CD4-positive, alpha-beta memory T cell (primary cell): ENCODE measurements at places on chromosomes 2 and 18.

DNA sequence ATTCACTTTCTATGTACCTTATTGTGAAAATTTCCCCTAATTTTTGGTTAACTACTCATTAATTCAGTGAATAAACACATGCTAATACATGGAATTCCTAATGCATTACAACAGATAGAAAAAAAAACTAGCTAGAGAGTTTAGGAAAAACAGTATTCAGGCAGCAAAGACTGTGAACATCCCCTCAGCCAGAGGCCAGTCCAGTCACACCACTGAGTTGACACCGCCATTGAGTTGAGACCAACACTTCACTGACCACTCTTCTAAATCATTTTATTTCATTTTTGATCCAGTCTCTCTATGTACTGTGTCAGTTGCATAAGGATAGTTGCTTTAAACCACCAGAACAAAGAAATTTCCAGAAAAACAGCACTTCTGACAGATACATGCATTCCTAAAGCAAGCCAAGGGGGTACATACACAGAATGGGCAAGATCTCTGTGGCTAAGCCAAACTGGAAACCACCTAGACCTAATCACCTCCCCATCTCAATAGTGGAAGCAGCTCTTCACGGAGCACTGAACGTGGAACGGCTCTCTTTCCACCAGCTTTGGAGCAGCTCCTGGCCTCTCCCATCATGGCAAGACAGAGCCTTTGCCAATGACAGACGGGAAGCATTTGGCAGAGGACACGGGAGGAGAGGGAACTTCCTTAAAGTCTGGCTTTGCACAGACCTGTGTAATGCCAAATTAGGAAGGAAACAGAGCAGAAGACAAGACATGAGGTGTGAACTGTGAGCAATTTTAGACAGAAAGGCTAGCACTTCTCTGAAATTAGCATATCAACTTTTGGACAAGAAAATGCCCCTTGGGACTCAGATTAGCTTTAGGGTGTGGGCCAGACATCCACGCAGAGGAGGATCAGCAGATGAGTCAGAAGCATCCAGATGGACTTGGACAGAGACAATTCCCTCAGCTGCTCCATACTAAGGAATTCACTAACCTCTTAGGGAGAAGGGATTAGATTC, 36.4 kb downstream of the CACNB4 start:
- no peaks in the 10 kb centered on the region for H3K4me1 ChIP-seq
- DNase-seq, result no peak
- no peak overlapping the region for H3K4me3 ChIP-seq

GRCh38 chr2:179745635-179746256, 115.7 kb downstream of the ZNF385B start:
- H3K4me3 ChIP-seq, result no peak overlapping the region
- H3K36me3 ChIP-seq, result no peaks in the 10 kb centered on the region
- no peak for DNase-seq
- no peaks in the 10 kb centered on the region for H3K27me3 ChIP-seq

DNA sequence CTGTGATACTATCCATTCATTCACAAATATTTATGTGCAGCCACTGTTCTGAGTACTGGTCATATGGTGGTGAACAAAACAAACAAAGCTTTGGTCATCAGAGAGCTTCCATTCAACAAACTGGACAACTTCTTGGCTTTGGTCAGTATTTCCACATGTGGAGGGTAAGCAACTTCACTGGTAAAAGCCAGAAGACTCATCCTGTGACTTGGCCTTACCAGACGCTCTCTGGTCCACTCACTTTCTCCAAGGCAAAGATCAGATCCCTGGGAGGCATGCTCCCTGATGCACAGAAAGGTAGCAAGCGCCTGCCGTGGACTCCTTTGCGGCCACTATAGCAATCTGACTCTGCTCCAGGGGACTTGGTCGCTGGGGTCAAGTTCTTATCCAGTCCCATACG, 179.5 kb downstream of the EN1 start:
- no peak for DNase-seq
- H3K36me3 ChIP-seq, result no peaks in the 10 kb centered on the region
- H3K27me3 ChIP-seq, result no peaks in the 10 kb centered on the region

- no peaks in the 10 kb centered on the region for H3K36me3 ChIP-seq
- no peak overlapping the region for H3K27ac ChIP-seq
- no peak overlapping the region for H3K4me3 ChIP-seq
- no peaks in the 10 kb centered on the region for H3K4me1 ChIP-seq
- no peaks in the 10 kb centered on the region for H3K27me3 ChIP-seq
Measured at GRCh38 chr2:34912084-34912483, 1313.0 kb upstream of the FAM98A start.

- no peak for DNase-seq
- H3K36me3 ChIP-seq, result no peaks in the 10 kb centered on the region
- H3K4me3 ChIP-seq, result no peak overlapping the region
- no peak overlapping the region for H3K27ac ChIP-seq
- no peaks in the 10 kb centered on the region for H3K4me1 ChIP-seq
- no peaks in the 10 kb centered on the region for H3K27me3 ChIP-seq
Measured at GRCh38 chr2:233822781-233823730, 31.3 kb downstream of the HJURP start.

- H3K4me3 ChIP-seq, result no peak overlapping the region
- no peaks in the 10 kb centered on the region for H3K36me3 ChIP-seq
- no peak for DNase-seq
- H3K4me1 ChIP-seq, result no peaks in the 10 kb centered on the region
- H3K27me3 ChIP-seq, result no peaks in the 10 kb centered on the region
Measured at GRCh38 chr2:1839066-1839756, 94.9 kb upstream of the PXDN start.

GRCh38 chr2:165436559-165436958, 32.9 kb upstream of the CSRNP3 start:
- H3K4me1 ChIP-seq, result no peaks in the 10 kb centered on the region
- no peak overlapping the region for H3K27ac ChIP-seq
- no peaks in the 10 kb centered on the region for H3K36me3 ChIP-seq
- DNase-seq, result no peak

DNA sequence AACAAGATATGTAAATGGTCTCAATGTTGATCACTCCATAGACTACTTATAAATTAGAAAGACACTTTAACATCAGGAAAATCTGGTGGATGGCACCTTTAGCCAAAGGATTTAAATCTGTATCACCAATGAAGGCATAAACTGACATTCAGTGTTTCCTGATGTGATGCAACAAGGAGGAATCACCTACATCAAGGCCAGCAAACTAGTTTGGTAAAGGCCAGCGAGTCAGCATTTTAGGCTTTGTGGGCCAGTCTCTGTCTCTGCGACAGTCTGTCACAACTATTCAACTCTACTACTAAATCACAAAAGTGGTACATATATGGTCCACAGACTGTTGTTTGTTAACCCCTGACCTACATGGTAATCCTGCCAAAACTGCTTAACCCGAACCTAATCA, 33.3 kb downstream of the C2orf76 start:
- H3K4me3 ChIP-seq, result no peak overlapping the region
- H3K36me3 ChIP-seq, result no peaks in the 10 kb centered on the region
- H3K4me1 ChIP-seq, result no peaks in the 10 kb centered on the region
- no peak overlapping the region for H3K27ac ChIP-seq
- no peak for DNase-seq

DNA sequence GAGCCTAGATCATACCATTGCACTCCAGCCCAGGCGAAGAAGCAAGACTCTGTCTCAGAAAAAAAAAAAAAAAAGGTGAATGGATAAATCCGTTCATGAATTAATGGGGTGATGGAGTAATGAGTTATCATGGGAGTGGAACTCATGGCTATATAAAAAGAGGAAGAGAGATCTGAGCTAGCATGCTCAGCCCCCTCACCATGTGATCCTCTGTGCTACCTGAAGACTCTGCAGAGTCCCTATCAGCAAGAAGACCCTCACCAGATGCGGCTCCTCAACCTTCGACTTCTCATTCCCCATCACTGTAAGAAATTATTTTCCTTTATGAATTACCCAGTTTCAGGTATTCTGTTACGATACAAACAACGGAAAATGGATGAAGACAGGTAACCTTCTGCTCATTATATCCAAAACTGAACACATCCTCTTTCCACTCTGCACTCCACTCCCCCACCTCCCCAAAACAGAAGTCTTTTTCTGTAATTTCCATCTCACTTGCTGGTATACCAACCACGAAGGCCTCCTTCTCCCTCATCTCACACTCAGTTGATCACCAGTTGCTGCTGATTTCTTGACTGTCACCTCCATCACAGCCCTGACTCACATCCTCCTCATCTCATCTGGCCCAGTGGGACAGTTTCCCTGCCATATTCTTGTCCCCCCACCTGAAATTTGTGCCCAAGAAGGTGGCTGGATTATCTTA, 8.8 kb downstream of the RETREG2 start:
- DNase-seq, result no peak
- peaks cover 13% of the 10 kb centered on the region for H3K4me1 ChIP-seq
- H3K27ac ChIP-seq, result no peak overlapping the region
- H3K4me3 ChIP-seq, result no peak overlapping the region

DNA sequence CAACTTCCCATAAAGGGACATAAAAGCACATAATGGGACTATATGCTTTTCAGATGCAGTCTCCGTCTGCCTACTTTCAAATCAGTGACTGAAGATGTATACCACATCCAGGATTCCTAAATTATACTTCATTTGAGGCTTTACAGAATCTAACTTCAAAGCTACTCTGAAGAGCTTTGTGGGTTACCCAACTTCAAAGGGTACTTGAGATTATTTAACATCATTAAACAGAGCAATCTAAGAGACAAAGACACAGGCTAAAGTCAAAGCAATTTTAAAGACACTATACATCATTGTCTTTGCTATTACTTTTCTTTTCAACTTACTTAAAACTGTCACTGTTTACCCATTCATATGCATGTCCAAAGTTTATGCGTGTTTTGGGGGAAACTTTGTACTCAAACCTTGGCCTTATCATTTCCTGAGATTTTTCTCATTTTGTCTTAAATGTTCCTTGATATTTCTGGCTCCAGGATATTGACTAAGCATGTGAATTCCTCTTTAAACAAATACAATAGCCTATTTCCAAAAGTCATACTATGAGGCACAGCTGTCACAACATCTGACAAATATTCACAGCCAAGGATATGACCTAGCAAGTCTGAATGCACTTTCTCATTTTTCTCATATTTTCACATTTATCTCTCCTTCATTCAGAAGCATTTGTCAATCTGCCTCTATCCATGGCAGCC, 1985.1 kb upstream of the PIK3C3 start:
- no peaks in the 10 kb centered on the region for H3K4me1 ChIP-seq
- no peak overlapping the region for H3K27ac ChIP-seq
- H3K36me3 ChIP-seq, result no peaks in the 10 kb centered on the region
- no peaks in the 10 kb centered on the region for H3K27me3 ChIP-seq

DNA sequence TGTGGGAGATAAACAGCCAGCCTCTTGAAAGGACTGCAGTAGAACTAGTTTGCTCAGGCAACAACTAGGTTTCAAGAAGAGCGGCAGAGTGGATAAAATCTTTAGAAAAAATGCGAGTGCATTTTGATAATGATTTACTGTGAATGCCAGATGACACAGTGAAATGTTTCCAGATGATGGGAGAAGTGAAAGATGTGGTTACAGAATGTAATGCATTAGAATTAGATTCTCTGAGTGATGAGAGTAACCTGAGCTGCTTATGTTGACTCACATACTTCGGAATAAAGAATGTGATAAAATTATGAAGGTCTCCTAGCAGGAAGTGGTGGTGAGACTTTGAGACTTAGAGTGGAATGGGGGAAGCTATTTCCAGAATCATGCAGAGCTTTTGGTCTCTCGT, 184.3 kb downstream of the GULP1 start:
- no peak for DNase-seq
- no peak overlapping the region for H3K27ac ChIP-seq
- H3K4me1 ChIP-seq, result no peaks in the 10 kb centered on the region
- H3K4me3 ChIP-seq, result no peak overlapping the region

DNA sequence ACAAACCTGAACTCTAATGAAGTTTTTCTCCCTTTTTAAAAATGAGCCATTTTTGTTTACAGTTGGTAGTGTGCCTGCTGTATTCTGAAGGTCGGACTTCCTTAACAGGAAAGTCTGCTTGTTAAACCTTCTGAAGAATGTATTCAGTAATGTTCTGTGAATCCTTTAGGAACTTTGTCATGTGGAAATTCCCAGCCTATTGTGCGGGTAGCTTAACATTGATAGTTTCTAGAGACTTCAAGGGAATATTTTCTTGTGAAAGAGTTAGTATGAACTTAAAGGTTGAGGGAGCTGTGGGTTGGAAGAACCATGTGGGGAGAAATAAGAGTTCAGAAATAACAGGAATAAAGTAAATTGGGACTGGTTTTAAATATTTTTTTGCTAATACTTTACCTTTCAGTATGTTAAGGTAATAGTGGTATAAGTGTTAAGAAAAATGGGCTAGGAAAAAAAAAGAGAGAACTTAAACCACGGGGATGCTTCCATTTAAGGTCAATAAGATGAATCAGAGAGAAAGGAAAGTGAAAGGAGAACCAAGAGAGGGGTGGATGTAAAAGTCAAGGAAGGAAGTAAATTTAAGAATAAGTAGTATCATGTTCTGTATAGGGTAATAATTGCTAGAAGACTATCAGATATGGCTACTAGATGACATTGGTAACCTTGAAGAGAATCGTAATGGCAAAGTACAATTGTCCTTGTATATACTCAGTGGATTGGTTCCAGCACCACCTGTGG, 90.5 kb downstream of the PMS1 start:
- H3K36me3 ChIP-seq, result no peaks in the 10 kb centered on the region
- no peaks in the 10 kb centered on the region for H3K4me1 ChIP-seq
- H3K27ac ChIP-seq, result no peak overlapping the region
- no peaks in the 10 kb centered on the region for H3K27me3 ChIP-seq
- no peak for DNase-seq

GRCh38 chr2:201697899-201698298, 545 bp downstream of the MPP4 start:
- H3K27me3 ChIP-seq, result no peaks in the 10 kb centered on the region
- H3K27ac ChIP-seq, result no peak overlapping the region
- no peak overlapping the region for H3K4me3 ChIP-seq
- DNase-seq, result no peak
- no peaks in the 10 kb centered on the region for H3K4me1 ChIP-seq

GRCh38 chr18:25896178-25896780, 194.1 kb downstream of the SS18 start:
- H3K36me3 ChIP-seq, result no peaks in the 10 kb centered on the region
- no peak overlapping the region for H3K4me3 ChIP-seq
- no peaks in the 10 kb centered on the region for H3K4me1 ChIP-seq
- no peaks in the 10 kb centered on the region for H3K27me3 ChIP-seq
- no peak for DNase-seq

DNA sequence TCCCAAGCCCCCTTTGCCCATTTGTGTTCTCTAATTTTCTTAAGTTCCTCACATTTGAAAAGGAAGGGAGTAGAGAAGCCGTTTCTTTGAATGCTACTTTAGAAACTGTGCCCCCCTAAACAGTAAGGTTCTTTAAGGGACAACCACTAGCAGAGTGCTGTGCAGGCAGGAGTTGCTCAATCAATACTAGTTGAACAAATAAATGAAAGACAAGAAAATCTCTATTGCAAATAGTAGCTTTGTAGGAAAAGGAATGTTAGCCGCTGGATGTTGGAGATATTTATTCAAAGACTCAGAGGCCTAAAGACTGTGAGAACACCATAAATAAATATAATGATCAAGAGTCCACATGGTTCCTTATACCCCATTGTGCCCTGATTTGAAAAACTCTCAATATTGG, 119.8 kb upstream of the SMAD7 start:
- no peaks in the 10 kb centered on the region for H3K36me3 ChIP-seq
- no peak for DNase-seq
- no peaks in the 10 kb centered on the region for H3K4me1 ChIP-seq
- H3K27me3 ChIP-seq, result no peaks in the 10 kb centered on the region
